ENCODE measurements at places on chromosomes 4 and X.

GRCh38 chr4:6492861-6493657, 20.6 kb upstream of the PPP2R2C start:
- no peak for DNase-seq

DNA sequence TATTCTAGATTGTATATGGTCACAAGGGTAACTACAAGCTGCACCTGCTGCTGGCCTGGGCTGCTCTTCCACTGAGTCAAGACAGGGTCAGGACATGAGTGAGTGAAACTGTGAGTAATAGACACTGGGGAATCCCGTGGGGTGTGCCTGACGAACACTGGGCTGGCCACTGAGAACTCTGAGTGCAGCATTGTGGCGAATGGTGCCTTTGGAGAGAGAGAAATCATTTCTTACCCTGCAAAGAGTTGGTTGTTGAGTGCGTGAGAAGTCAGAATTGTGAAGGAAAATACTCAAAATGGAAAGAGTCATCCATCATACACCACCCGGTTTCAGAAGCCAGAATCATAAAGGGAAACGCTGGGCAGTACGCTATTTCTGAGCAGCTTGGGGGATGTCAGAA, 43.1 kb upstream of the LSM6 start:
- no peak for DNase-seq

DNA sequence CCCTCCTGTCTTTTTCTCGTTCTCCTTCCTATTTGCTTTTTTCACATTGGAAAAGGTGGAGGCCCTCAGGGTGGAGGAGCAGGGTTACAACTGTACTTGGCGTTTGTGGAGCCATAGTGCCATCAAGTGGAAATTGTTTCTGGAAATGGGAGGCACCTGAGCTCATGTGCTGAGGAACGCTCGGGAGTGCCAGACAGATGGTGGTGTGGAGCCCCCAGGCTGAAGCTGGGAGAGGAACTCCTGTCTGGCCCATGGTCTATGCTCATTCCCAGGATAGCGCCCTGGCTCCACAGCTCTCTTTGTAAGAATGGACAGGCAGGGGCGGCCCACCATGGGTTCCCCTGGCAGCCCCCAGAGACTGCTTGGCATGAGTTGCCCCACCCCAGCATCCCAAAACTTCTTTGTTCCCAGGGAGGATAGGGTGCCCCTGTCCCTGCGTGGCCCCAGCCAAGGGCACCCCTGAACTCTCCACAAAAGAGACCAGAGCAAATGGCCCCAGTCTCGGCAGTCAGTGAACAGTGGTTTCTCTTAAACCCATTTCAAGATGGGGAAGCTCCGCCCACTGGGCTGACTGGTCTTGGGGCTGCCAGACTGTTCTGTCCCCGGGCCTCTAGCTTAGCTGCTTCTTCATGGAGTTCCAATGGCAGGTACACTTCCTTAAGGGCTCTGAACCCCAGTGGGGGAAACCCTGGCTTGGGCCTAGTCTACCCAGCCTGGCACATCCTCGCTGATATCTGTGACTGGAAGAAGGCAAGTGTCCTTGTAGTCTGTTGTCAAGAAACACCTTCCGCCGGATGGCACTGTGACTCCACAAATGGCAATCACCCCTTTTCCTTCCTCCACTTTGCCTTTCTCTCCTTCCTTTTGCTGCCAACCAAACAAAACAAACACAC, 70.1 kb downstream of the NBDY start:
- DNase-seq = no peak

DNA sequence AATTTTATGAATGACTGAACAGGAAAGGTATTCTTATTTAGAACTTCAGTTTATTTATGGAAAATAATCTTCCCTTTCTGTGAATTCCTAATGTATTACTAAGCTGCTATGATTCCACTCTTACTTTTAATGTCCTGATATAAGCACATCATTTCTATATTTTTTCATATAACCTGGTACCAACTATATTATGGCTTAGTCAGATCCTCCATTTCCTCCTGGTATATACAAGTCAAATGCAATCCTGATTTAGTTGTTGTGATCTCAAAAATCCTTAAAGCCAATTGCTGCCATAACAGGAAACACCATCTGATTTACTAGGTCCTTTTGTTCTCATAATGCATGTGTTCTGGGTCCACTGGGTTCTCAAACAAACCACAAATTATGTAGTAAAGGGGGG, 26.8 kb downstream of the TRMT2B start:
- DNase-seq = no peak

DNA sequence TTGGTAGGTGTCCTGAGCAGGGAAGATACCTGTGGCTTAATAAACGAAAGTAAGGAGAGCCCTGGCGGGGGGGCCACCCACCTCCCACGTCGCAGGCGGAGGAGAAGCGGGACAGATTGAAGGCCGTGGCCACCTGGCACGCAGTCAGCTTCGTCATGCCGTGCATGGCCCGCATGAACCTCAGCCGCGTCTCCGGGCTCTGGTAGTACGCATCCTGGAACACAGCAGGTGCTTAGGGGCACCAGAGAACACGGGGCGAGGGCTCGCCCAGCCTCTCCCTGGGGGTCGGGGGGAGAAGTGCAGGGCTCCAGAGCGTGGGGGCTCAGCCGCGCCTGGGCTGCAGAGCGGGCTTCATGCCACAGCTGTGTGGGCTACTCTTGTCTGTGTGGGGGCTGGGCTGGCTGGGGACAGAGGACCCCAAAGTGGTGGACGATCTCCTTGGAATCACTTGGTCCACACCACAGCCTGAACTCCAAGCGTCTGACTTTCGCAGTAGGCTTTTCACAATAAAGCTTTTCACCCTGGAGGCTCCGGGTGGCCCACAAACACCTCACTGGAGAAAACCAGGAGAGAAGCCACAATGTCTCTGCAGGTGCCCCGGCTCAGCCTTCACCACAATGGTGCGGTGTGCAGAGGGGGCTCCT, 27.1 kb upstream of the SLC25A6 start:
- DNase-seq = no peak

DNA sequence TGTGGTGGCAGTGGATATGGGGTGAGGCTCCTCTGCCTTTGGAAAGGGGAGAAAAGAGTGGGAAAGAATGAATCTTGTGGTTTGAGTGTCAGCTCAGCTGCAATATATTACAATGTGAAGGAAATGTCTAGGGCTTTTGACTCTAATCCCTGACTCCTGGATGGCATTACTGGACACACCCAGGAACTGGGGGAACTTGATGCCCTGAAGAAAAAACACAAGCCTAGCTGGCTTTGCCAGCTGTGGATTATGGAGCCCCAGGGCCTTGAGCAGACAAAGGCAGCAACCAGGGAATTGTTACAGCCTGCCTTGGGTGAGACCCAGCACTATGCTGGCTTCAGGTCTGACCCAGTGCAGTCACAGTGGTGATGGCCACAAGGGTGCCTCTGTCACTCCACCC, 57.1 kb upstream of the CYSLTR1 start:
- no peak for DNase-seq

DNA sequence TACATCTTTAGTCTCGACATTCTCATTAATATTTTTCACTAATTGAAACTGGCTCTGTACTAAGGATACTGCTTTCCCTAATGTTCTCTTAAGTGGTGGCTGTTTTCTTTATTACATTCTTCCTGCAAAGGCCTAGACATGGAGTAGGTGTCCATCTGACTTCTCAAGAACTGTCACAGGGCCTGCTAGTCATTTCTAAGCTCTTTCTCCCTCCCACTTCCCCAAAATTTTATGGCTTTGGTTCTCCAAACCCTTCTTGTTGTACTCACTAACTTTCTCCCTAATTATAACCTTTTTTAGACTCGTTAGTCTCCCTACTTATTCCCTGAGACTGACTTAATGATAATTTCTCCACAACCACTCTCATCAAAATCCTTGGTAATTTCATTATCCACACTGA, 133.3 kb downstream of the SPOCK3 start:
- no peak for DNase-seq

DNA sequence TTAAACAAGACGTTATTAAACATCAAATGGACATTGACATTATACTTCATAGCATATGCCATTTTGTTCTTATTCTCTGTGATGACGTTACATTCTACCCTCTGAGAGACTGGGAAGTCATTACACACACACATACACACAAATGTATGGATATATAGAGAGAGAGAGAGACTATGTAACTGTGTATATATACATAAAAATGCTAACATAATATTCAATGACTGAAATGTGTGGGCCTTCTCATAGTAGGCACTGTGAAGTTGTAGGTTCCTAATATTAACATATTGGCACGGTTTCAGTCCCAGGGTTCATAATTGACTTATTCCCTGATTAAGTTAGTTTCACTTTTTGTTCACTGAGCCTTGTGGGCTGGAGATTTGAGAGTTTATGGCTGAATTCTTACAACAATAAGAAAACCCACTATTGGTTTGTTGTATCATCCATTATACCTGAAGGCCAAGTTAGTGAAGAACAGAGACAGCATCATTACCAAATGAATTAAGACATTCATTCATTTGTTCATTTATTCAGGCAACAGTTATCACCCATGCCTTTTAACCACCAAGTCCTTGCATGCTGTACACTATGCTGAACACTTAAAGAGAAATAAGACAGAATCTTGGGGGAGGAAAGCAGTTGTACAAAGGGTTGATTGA, 68.5 kb downstream of the GAB1 start:
- no peak for DNase-seq

DNA sequence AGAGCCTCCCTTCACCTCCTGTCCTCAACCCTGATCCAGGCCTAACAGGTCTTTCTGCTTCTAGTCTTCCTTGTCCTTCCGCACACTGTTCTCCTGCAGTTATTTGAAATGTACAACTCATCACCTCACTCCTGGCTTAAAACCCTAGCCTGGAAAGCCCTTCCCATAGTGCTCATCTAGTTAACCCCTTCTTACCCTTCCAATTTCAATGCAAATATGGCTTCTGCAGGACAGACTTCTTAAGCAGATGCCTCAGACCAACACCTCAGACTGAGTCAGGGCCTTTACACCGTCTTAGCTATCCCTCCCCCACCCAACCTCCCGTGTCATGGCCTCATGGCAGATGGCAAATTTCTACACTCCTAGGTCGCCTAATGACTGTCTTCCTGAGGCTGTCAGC, 130.4 kb downstream of the BCOR start:
- no peak for DNase-seq

DNA sequence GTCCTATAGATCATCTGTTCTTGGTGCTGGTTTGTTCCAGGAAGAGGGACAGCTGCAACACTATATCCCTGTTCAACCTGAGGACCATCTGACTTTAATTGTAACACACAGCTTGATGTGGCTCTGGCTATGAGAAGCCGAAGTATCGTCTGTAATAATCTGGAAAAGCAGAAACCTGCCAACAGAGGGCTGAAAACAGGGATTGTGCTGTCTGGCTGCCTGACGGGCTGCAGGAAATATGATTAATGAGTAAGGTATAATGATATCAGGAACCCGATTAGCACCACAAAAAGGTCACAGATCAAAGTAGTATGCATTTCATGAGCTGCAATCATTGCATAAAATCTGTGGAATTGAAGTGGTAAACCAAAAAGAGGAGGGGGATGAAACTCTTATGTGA, 170.4 kb upstream of the MAB21L2 start:
- no peak for DNase-seq

- no peak for DNase-seq
Observed at GRCh38 chr4:92600638-92601037, 296.9 kb downstream of the GRID2 start.

DNA sequence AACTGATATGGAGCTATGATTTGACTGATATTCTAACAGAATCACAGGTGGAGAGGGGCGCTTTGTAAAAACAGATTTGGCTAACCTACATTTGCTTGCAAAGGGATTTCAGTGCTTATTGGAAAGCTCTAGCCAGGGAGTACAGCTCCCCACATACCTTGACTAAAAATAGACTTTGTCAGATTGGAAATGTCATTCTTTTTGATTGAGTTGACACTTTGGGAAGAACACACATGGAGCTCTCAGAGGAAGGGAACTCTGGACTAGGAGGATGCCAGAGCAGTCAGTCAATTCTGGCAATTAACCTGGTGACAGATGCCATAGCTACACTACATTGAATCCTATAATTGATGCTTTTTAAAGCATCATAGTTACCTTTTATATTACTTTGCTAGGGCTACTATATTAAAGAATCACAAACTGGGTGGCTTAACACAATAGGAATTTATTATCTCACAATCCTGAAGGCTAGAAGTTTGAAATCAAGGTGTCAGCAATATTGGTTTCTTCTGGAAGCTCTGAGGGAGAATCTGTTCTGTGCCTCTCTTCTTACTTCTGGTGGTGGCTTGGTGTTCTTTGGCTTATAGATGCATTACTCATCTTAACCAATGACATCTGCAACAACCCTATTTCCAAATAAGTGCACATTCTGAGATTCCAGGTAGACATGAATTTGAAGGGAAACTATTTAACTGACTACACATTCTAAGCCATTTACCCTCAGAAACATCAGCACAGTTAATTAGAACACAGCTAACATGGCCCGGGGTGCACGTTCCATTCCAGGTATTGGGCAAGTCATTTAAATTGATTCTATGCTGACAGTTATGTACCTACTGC, 8.4 kb upstream of the HERC3 start:
- DNase-seq = no peak

GRCh38 chr4:145731028-145731427, 51.1 kb downstream of the C4orf51 start:
- DNase-seq = no peak

DNA sequence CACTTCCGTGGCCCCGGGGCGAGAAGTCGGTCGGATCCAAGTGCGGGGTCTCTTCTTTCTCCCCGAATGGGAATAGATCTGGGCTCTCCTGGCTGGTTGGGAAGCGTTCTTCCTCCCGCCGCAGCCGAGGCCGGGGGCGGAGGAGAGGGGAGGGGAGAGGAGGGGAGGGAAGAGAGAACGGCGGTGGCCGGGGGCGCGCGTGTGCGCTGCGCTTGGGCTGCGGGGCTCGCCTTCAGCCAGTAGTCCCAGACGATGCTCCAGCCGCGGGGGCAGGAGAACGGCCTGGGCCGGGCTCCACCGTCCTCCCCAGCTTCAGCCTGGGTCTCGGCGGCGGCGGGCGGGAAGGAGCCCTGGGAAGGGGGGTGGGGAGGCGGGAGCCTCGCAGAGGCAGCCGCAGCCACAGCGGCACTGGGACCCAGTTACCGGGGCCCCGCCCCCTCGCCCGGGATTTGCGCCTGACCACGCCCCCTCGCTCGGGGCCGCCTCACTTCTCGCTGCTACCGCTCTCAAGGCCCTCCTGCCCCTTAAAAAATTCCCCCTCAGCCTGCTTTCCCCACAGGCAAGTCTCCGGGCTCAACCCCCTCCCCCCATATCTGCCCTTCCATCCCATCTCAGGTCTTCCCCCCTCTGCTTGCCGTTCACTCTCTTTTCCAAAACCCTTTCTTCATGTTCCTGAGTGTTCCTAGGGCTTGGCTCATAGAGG, at the start of gene FGD1:
Gene FGD1 (minus strand): TSS at position 421 of the 703 bp plus-strand sequence. CDS start 802 bp downstream, outside the sequence.
- peak; percentile 4 for DNase-seq

- no peak for DNase-seq
Observed at GRCh38 chrX:133543654-133544053, 128.4 kb upstream of the GPC4 start.

GRCh38 chrX:70176938-70177533, at the start of gene DGAT2L6:
Gene DGAT2L6 (plus strand): TSS chrX:70177483. CDS start chrX:70177583, 100 bp downstream.
- no peak for DNase-seq

GRCh38 chrX:24676403-24677024, 17.2 kb upstream of the POLA1 start:
- no peak for DNase-seq

DNA sequence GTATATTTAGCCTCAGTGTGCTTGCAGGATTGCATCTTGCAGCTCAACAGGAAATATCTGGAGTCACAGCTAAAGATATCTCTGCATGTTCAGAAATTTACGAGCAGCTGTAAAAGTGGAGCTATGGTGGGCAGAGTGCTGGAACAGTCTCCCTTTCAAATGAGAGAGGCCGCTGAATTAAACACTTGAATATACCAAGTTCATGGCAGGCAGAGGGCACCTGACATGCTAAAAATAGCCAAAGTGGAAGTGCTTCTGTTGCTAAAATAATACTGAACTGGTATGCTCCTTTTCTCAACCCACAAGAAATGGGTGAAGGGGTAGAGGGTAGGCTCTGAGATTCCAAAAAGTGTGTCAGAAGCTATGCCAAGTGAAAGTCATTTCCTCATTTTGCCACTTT, 98.1 kb downstream of the MGST2 start:
- no peak for DNase-seq
